ENCODE measurements at places on chromosomes 13 and 19.

- no peak for DNase-seq
These were observed 54.5 kb downstream of the RAB20 start for GRCh38 chr13:110506859-110507566.

DNA sequence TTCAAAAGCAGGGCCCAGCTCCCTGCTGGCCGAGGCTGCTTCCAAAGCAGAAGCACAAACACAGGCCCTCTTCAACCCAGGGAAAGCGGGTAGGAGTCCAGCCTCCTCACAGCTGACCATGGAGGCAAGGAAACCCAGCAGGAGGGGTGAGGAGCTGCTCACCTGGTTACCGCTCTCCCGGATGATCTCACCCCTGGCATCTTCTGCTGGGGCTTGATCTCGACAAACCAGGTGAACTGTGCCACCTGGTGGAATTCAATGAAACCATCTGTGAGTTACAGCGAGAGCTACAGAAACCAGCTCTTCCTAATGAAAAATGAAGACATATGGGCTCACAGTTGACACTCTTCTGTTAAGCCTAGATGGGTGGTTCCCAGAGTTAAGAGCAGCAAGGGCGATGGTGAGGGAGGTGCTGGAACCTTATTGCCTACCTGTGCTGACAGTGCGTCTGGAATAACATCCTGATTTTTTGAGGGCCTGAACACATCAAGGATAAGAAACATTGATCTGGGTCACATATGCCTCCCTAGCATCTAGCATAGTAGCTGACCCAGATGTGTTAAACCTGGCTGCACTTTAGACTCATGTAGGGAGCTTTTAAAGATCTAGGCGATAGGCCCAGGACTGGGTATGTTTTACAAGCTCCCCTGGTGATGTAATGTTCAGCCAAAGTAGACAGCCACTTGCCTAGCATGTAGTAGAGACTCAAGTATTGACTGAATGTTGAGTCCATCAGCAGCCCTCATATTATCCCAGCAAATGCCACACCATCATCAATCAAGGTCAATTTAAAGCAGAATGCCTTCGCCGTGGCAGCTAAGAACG is 6.1 kb downstream of the DHRS12 start:
- DNase-seq: peak; percentile 19

DNA sequence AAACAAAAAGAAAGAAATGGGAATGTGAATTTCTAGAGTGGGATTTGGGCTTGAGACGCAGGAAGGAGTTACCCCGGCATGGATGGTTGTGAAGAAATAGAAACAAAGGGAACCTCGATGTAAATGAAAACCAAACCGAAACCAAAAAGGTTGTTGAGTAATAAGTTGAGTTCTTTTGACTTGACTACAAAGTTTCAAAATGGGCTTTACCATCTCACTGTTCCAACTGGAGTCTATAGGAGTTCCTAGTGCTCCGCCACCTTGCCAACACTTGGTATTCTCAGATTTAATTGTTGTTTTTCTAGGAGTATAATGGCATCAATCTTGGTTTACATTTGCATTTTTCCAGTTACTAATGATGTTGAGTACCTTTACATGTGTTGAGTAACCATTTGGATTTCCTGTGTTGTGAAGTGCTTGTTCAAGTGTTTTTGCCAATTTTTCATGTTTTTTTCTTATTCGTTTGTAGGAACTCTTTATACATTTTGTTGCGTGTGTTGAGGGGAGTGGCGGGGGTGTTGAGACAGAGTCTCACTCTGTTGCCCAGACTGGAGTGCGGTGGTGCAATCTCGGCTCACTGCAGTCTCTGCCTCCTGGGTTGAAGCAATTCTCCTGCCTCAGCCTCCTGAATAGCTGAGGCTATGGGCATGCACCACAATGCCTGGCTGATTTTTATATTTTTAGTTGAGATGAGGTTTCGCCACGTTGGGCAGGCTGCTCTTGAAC is 9.2 kb downstream of the UBE2S start:
- DNase-seq: no peak

DNA sequence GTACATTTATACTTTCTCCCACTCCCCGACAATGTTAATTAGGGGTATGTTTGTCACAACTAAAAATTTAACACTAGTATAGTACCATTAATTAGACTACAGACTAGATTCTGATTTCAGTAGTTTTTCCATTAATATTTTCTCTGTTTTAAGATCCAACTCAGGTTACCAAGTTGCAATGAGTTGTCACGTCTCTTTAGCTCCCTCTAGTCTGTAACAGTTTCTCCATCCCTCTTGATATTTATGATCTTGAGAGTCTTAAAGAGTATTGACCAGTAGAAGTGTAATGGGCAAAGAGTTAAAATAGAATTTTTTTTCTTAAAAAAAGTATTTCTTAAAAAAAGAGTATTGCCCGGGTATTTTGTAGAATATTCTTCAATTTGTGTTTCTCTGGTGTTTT is 598.1 kb downstream of the TBC1D4 start:
- no peak for DNase-seq

- no peak for DNase-seq
These were observed 11.2 kb upstream of the ZNF681 start for GRCh38 chr19:23769691-23770468.

Data from activated CD4-positive, CD25-positive, alpha-beta regulatory T cell (primary cell).